Stimulated activated CD8-positive, alpha-beta memory T cell treated with anti-CD3 and anti-CD28 coated beads, Interleukin-2, amount 100 ng/mL, for 1 hour (primary cell): ENCODE measurements at places on chromosomes 7 and 10.

GRCh38 chr7:24830440-24831050 lies 73.3 kb upstream of the GSDME start:
- DNase-seq, result no peak

DNA sequence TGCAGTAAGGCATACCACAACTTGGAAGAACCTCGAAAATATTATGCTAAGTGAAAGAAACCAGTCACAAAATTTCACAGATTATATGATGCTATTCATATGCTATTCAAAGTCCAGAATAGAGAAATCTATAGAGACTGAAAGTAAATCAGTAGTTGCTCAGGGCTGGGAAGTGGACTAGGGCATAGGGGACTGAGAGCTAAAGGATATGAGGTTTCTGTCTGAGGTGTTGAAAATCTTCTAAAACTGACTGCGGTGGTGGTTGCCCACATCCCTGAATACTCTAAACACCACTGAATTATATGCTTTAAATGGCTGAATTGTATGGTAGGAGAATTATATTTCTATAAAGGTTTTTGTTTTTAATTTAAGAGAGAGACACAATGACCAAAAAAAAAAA lies 161.3 kb downstream of the ELAPOR2 start:
- no peak for DNase-seq

DNA sequence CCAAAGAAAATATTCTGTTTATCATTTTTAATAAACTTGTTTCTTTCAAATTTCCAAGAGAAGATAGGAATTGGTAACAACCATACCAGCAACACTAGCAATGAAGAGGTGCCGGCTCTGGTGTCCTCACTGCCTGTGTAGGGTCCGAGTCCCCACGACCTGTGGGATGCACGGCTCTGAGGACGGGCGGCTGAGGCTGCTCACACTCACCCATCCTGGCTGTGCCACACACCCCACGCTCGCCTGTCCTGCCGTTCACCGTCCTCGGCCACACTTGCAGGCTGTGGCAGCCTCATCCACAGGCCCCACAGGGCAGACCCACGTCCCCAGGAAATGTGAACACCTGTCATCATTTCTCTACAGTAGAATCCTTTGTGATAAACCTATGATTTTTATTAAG lies 48.2 kb upstream of the DPYSL4 start:
- DNase-seq, result no peak

GRCh38 chr10:75778665-75779064 lies 347.2 kb downstream of the LRMDA start:
- no peak for DNase-seq

- no peak for DNase-seq
Observed at GRCh38 chr10:114012650-114013049, 31.0 kb upstream of the ADRB1 start.

DNA sequence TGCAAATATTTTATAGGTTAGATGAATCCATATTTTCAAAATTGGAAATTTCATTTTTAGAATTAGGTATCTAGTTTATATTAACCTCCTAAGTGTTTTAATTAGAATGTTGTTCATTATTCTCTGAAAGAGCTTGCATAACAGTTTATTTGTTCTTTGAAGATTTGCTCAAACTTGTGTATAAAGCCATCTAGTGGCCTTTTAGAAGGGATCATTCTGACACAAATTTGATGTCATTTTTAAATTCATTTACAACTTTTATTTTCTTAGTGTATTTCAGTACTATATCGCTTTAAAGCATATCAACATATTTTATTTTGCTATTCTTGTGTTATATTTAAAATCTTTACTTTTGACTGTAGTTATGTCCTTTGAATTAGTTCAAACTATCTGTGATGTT lies 527.0 kb upstream of the NRG3 start:
- no peak for DNase-seq

- no peak for DNase-seq
Observed at GRCh38 chr10:43680035-43680434, 31.4 kb upstream of the ZNF32 start.

- no peak for DNase-seq
Observed at GRCh38 chr7:103795107-103795506, 194.4 kb downstream of the RELN start.

DNA sequence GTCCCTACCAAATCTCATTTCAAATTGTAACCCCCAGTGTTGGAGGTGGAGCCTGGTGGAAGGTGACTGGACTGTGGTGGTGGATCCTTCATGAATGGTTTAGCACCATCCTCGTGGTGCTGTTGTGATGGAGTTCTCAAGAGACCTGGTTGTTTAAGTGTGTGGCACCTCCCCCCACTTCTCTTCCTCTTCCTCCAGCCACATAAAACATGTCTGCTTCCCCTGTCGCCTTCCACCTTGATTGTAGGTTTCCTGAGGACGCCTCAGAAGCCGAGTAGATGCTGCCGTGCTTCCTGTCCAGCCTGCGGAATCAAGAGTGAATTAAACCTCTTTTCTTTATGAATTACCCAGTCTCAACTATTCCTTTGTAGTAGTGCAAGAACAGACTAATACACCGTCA lies 21.0 kb downstream of the GRB10 start:
- no peak for DNase-seq

- no peak for DNase-seq
Observed at GRCh38 chr7:128904381-128905197, 5.9 kb downstream of the KCP start.

- no peak for DNase-seq
Observed at GRCh38 chr7:136549756-136550155, 318.7 kb upstream of the CHRM2 start.

- DNase-seq, result no peak
Observed at GRCh38 chr7:100457033-100457432, 7.0 kb downstream of the SPACDR start.

GRCh38 chr10:13158401-13158800 lies 3.0 kb upstream of the MCM10 start:
- DNase-seq, result no peak

DNA sequence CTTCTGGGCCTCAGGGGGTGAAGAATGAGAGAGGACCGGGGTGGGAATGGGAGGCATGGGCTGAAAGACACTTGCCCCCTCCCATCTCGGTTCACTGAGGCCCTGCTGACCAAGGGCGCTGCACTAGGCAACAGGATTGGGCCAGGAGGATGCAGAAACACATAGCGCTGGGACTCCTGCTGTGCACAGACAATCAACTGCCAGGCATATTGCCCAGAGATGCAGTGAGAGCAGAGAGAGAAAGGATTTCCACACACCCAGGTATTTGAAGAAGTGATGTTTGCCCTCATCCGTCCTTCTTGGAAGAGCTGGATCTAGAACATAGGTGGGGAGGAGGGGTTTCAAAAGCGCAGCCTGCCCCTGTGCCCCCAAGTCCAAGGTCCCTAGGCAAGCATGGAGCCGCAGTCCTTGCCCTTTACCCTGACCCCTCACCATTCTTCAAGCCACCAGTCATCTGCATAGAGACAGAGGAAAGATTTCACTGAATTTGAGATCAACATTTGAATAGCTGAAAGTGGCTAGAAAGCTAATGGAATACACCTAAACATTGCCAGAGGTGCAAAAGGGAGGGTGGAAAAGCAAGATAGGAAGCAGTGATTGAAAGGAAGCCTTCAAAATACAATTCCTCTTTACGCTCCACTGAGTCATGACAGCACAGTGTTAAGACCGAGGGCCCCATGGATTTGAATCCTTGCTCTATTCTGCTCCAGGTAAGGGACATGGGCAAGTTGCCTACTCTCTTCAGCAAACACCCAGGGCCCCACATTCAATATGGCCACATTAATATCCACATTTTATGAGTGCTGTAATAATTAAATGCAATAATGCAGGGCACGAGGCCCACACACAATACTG lies 44.2 kb upstream of the TNS3 start:
- no peak for DNase-seq

- DNase-seq, result no peak
Observed at GRCh38 chr10:28754930-28755718, 77.8 kb downstream of the BAMBI start.

DNA sequence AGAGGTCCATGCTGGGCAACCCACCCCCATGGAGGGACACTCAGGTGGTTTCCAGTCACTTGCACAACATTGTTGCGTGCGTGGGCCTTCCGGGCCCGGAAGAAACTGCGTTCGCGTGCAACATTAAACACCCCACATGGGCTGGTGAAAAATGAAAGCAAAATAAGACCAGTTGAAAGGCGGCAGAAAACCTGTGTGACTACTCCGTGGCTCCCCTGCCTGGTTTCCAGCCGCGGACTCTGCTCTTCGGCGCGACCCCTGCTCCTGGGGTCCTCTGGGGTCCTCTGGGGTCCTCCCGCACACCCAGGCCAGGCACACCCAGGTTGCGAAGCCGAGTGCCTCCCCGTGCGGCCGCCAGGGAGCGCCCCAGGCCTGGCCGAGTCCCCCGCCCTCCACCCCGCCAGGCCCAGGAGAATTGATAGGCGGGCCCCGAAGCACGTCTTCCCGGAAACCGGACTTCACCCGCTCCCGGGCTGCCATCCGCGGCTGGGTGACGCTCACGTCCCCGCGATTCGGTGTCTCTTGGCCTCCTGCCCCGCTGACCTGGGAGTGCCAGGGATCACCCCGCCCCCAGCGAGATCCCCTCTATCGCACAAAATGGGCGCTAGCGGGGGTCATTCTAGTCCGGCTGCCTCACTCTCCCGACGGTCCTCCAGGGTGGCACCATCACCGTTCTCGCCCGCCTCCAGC lies 1.9 kb upstream of the SH2D4B start:
- peak; percentile 57 for DNase-seq

DNA sequence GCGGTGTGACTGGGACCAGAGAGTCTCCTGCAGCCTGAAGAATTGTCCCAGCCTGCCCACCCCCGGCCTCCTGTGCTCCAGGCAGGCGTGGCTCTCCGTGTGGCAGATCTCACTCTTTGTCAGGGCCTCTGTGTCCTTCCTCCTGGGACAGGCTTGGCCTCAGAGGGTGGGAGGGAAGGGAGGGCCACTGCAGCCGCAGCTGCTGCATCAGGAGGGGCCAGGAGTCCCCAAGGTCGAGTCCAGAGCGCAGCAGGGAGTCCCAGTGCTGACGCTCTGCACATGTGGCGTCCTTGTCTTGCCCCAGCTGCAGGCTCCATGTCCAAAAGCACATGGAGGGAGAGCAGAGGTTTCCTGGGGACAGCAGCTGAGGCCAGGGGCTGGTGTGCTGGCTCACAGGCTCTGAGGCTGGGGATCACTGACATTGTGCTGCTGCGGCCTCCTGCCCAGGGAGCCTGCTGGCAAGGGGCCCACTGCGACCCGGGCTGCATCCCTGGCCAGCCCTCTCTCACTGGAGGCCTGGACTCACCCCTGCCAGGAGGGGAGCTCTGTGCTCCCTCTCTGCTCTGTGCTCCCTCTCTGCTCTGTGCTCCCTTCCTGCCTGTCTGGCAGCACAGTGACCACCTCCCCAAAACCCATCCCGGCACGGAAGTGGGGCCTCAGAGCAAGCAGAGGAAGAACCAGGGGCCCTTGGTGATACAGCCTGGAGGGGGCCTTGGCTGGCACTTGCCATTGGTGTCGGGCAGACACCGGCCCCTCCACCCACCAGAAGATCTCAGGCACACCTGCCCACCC lies 114.6 kb upstream of the RET start:
- no peak for DNase-seq

DNA sequence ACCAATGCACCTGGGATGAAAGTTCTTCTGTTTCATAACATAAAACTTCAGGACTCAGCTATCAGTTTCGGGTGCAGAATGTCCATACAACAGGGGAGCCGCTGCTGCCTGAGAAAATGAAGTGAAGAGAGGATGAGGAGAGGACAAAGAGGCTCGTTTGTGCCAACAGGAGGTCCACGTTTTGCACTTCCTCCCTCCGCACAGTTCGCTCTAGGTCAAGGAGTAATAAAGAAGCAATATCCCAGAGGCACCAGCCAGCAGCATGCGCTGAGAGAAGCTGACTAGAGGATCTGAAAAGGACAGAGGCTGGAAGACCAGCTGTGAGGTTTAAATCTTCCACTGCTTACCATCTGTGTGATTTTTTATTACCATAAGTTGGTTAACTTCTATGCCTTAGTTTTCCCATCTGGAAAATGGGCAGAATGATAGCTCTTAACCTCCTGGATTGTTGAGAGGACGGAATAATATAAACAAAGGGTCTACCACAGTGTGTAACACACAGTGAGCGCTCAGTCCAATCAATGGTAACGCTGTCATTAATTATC lies 709 bp downstream of the GPAM start:
- DNase-seq, result no peak

- no peak for DNase-seq
Observed at GRCh38 chr7:30460246-30460633, 18.3 kb downstream of the NOD1 start.

DNA sequence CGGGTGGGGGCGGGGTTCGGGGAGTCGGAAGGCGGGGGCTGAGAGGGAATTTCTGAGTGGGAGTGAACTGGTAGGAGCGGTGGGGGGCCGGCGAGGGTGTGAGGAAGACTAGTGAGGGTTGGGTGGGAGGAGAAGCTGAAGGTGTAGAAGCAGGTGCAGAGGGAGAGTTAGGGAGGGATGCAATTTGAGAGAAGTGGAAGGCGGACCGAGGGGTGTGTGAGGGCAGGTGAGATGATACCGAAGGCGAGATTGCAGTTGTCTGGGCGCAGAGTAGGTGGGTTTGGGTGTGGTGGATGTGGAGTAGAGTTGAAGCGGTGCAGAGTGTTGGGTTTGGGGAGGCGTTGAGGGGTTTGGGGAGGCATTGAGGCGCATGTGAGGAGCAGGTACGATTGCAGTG lies 643 bp downstream of the KAT6B start:
- no peak for DNase-seq

- DNase-seq, result no peak
Observed at GRCh38 chr7:99199226-99199625, 8.7 kb downstream of the KPNA7 start.

- no peak for DNase-seq
Observed at GRCh38 chr7:26348234-26348851, 56.7 kb downstream of the SNX10 start.

DNA sequence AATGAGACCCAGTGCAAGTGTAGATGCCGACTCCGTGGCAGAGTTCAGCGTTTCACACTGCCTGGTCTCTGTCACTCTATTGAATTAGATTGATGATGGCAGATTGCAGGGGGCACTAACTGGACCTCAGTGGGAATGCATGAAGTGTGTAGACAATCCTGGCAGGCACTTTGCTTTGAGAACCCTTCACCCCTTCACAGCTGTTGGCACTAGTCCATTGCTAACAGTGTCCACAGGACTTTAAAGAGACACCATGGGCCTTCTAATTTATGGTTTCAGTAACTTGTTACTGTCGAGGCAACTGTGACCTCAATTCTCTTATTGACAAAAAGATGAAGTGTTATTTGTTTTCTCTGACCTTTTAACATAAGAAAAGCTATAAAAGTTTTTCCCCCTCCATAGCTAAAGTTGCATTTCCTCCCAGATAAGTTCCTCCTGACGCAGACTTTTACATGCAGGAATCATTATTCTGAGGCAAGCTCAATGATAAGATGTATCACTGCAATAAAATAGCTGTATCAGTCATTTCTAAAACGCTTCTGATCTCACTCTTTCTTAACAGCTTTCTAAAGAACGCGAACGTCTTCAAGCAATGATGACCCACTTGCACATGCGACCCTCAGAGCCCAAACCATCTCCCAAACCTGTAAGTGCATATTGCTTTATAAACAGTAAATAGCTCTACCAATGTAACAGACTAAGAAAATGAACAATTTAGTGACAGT lies 238.9 kb downstream of the FOXP2 start:
- no peak for DNase-seq

GRCh38 chr10:32112055-32112454 lies 55.8 kb upstream of the KIF5B start:
- no peak for DNase-seq

- DNase-seq, result no peak
Observed at GRCh38 chr7:52959336-52959735, 76.1 kb upstream of the POM121L12 start.

- no peak for DNase-seq
Observed at GRCh38 chr7:38034062-38034908, 113.8 kb downstream of the EPDR1 start.
